ENCODE measurements at places on chromosomes 6 and 20.

DNA sequence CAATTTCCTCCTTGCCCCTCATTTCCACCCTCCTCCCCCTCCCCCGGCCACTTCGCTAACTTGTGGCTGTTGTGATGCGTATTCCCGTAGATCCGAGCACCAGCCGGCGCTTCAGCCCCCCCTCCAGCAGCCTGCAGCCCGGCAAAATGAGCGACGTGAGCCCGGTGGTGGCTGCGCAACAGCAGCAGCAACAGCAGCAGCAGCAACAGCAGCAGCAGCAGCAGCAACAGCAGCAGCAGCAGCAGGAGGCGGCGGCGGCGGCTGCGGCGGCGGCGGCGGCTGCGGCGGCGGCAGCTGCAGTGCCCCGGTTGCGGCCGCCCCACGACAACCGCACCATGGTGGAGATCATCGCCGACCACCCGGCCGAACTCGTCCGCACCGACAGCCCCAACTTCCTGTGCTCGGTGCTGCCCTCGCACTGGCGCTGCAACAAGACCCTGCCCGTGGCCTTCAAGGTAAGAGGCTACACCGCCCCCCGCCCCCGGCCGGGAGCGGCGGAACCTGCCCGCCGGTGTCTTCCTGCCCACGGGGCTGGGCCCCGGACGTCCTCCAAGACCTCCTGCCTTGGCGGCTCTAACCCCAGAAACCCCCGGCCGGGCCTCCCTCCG, 44.9 kb upstream of the SUPT3H start:
- peak; percentile 77 for DNase-seq

- DNase-seq, result no peak
Measured at GRCh38 chr20:61082720-61083119, 169.3 kb upstream of the CDH4 start.

DNA sequence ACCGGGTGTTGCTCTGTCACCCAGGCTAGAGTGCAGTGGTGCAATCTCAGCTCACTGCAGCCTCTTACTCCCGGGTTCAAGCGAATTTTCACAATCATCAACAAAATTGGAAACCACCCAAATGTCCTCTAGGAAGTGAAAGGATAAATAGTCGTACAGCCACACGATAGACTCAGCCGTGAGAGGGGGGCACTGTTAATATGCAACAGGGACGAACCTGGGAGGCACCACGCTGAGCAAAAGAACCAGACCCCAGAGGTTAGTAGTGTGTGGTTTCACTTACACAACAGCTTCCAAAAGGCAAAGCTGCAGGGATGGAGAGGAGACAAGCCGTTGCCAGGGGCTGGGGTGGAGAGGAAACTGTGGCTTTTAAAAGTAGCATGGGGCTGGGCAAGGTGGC, 30.1 kb upstream of the NTSR1 start:
- no peak for DNase-seq

- no peak for DNase-seq
Measured at GRCh38 chr6:17388365-17388764, 5.0 kb upstream of the CAP2 start.

GRCh38 chr6:101482606-101483005, 89.1 kb downstream of the GRIK2 start:
- no peak for DNase-seq

DNA sequence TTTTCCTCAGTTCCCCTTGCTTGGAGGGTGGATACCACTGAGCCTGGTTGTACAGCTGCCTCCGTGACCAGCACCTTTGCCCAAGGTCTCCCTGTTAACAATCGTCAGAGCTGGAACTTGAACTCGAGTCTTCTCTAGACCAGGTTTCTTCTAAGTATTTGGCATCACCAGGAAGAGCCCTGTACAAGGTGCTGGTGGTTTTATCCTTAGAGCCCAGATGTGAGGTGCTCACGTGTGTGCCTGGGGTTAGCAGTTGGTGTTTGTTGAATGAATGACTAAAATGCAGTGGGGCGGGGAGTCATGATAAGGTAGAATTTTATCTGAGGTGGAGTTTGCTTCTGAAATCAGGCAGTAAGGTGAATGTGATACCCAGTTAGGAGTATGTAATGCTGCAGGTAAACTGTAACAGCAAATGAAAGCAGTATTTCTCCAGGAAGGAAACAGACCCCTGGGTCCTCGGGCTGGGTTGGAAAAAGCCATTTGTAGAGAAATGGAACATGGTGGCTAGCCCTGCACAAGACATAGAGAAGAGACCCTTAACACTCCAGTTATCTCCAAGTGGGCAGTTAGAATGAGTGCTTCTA, 3.1 kb downstream of the DNAJC5 start:
- DNase-seq, result no peak

- DNase-seq, result no peak
Measured at GRCh38 chr6:103002282-103002681, 1608.8 kb downstream of the GRIK2 start.

DNA sequence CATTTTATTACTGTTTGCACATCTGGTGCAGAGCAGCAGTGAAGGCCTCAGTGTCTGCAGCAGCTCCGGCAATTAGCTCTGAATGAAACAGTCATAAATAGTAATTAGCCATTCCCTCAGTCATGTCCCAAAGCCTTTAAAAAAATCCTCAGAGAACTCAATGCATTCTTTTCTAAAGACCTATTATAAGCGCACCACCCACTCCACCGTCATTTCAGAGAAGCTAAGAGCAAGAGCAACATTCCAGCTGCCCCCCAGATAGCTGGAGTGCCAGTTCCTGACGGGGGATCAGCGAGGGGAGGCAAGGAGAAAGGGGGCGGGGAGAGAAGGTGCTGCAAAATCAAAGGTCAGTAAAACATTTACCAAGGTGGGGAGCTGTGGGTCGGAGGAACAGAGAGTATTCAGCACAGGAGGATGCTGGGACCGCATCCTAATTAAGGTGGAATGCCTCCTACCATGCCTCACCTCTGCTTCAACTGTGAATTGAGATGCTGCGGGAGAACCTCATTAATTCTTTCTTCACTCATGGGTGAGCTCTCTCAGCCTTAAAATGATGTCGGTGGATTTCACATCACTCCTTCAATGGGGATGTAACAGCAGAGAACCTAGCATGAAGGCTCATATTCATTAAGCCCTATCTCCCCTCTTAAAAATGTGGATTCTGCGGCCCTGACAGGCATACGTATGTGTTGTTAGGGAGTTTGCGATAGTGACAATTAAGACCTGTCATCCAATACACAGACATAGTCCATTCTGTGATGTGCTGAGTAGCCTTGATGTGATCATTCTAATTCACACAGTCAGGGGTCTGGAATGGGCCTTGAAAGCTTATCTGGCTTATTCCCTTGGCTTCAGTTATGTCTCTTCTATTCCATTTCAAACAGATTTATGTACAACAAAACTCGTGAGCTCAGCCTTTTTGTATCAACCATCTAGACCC, 469.5 kb upstream of the NRSN1 start:
- DNase-seq, result no peak

- no peak for DNase-seq
Measured at GRCh38 chr20:32487381-32487780, 97.8 kb downstream of the NOL4L start.

DNA sequence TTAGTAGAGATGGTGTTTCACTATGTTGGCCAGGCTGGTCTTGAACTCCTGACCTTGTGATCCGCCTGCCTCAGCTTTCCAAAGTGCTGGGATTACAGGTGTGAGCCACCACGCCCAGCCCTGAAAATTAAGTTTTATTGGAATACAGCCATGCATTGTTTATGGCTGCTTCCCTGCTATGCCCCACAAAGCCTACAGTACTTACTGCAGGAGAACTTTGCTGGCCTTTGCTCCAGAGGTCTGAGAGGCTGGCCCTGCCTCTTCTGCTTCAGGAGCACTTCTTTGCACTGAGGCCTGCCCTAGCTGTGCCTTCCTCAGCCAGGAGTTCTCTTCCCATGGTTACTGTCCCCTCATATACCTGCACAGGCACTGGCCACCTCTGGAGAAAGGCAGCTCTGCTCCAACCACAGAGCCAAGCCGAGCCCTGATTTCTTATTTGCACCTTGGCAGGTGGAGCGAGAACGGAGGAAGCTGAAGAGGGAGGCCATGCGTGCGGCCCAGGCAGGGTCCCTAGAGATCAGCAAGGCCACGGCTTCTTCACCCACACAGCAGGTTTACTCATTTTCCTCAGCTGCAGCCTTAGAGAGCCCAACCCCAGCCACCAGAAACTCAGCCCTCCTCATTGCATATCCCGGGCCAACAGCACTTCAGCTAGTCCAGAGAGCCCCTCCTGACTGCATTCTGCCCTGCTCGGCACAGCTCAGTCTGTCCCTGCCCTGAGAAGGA, 20.8 kb downstream of the C20orf173 start:
- no peak for DNase-seq

DNA sequence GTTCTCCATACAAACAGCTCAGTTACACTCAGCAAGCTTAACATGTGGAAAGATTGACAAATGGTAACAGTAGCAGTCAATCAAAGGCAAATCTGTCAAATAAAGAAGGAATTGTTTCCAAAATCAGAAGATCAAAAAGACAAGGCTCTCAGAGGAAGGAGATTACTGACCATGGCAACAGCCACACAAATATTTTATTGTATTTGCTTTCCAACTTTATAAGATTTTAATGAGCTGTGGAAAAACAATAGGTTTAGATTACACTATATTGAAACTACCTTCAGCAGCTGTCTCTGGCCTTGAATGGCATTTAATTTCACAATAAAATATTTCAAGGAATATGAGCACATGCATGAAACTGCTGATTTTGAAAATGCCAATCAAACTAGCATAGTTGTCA, 1143.9 kb upstream of the GJE1 start:
- no peak for DNase-seq

- no peak for DNase-seq
Measured at GRCh38 chr20:57711826-57712225, 2.0 kb upstream of the PMEPA1 start.

All from activated T-cell treated with anti-CD3 and anti-CD28 coated beads, Interleukin-2, amount 50 U/mL, for 72 hours (primary cell).